Thyroid gland (tissue), 4 donors: ENCODE measurements at places on chromosomes 1 and 21. TPM values are rescaled to one million over a fixed set of nuclear protein-coding genes. Genes with fewer than 3 reads are reported as not detected.

DNA sequence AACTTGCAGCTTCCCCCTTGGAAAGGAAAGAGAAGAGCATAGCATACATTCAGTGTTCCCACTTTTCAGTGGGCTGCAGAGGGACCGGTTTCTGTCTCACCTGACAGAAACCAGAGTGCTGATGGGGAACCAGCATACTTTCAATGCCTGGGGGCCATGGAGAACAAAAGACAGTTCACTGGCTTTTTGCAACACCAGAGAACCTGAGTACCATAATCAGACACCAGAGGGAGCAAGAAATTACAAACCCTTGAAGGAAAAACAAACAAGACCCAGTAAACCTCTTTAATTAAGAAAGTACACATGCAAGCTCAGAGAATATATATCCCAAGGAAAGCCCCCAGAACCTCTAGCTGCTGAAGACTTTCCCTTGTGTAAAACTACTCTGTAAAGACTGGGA, 51.1 kb downstream of the CSMD2 start:
- no peak overlapping the region for H3K4me3 ChIP-seq
- no peak overlapping the region for H3K27ac ChIP-seq
- no peak for DNase-seq
- H3K4me1 ChIP-seq = no peaks in the 10 kb centered on the region

DNA sequence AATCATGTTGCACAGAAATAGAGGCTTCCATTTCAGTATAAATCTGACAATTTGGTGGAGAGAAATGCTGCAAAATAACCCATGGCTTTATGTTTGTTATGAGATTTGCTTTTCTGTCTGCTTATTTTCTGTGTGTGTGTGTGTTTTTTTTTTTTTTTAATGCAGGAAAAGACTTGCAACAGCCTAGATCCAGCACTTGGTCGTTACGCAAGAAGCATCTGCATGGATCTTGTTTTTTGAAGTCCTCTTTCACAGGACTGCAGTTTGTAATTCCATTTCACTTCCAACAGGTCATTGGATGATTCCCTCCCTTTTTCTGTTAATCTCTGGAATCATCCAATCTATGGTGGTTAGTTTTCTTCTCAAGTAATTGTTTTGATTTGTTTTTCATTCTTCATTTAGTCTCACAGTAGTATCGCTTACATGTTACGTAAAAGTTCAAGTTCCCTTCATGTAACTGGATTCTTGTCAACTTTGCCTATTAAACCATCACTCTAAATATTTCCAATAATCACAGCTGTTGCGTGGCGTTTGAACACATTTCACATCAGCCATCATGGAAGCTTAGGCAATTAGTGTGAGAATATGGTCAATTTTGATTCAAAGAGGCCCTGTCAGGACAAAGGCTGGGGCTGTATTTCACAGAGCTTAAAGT, 312.9 kb downstream of the NFIA start:
- H3K4me1 ChIP-seq = peaks cover 16% of the 10 kb centered on the region
- no peak overlapping the region for H3K4me3 ChIP-seq
- DNase-seq = no peak

Gene INAVA
- 0.27 TPM for total RNA-seq

GRCh38 chr1:230393722-230394121, 32.4 kb downstream of the PGBD5 start:
- no peaks in the 10 kb centered on the region for H3K4me1 ChIP-seq
- no peaks in the 10 kb centered on the region for H3K27me3 ChIP-seq
- H3K27ac ChIP-seq = no peak overlapping the region
- H3K4me3 ChIP-seq = no peak overlapping the region
- no peaks in the 10 kb centered on the region for H3K36me3 ChIP-seq

GRCh38 chr1:165688046-165688445, 10.3 kb downstream of the ALDH9A1 start:
- no peaks in the 10 kb centered on the region for H3K36me3 ChIP-seq
- no peak overlapping the region for H3K27ac ChIP-seq
- DNase-seq = peak; percentile 43
- H3K4me3 ChIP-seq = no peak overlapping the region
- H3K27me3 ChIP-seq = no peaks in the 10 kb centered on the region
- peaks cover 13% of the 10 kb centered on the region for H3K4me1 ChIP-seq

DNA sequence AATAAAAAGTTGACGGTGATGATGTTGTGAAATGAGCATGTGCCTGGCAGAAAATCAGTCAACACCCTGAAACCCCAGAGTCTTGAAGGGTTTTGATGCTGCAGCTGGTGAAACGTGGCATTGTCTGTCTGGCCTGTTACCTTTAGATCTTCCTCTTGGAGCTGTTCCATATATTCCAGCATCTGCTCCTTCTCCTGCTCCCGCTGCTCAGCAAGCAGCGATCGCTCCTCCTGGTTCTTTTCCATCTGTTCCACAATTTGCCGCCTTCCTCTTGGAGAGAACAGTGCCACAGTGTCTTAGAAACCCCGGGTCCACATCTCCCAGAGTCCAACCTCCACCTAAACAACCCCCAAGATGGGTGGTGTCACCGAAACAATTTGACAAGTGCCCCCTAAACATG, 15.7 kb downstream of the CFAP45 start:
- no peaks in the 10 kb centered on the region for H3K4me1 ChIP-seq
- no peak overlapping the region for H3K4me3 ChIP-seq
- no peaks in the 10 kb centered on the region for H3K27me3 ChIP-seq
- H3K36me3 ChIP-seq = no peaks in the 10 kb centered on the region

Gene GFI1
- 0.27 TPM for total RNA-seq

GRCh38 chr21:20276954-20277353, 721.3 kb upstream of the NCAM2 start:
- H3K27ac ChIP-seq = no peak overlapping the region
- H3K36me3 ChIP-seq = no peaks in the 10 kb centered on the region
- no peak for DNase-seq
- H3K4me3 ChIP-seq = no peak overlapping the region
- no peaks in the 10 kb centered on the region for H3K27me3 ChIP-seq

DNA sequence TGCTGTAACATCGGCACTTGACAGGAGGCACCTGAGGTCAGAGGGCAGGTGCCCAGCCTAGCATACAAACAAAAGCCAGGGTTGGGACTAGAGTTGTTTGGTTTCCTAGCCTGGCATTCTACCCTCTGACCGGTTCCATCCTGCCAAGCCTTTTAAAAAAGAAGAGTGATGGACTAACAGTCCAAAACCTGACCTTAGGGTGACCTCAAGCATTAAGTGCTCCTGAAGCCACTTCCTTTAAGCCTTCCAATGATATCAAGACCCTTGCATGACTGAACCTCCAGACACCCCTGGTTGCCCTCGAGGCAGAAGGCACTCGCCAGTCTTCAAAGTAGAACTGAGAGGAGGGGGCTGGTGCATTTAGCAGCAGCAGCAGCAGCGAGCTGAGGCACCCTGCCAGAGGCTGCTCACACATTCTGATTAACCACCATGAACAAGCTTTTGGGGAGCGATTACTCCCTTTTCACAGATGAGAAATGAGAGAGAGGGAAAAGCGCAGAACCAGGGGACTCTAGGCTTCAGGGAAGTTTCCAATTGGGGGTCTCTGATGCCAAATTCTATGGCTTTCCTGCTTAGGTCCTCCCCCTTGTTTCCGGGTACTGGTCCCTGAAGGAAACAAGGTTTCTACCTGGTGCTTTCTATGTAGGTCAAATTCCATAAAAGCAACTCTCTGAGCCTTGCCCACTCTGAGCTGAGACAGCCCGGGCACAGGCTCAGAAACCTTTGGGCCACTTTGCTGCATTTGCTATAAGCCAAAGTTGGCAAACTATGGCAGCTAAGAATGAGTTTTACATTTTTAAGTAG, 9.2 kb downstream of the SLC2A1 start:
- no peak overlapping the region for H3K4me3 ChIP-seq

DNA sequence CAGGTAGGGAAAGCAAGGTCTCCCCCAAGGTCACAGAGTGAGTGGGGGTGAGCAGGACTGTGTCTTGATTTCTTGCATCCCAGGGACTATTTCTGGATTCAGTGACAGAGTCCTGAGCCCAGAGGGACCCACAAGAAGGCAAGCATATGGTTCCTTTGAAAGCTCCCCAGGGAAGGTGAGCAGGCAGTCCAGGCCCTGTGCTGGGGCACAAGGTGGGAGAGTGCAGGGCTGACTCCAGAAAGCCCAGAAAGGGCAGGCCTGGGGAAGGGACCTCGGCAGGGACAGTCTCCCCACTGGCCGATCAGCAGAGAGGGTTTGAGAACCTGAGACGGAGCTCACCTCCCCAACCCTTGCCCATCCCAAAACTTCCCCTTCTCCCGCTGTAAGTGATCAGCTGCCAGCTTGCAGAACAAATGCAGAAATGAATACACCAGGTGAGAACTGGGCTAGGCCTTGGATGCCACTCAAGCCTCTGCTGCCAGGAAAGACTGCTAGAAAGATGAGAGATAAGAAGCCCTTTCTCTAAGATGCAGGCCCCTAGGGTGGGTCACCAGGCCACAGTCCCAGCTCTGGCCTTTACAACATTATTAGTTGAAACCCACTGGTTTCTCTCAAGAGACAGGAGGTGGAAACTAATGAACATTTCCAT, 121.0 kb downstream of the GLIS1 start:
- H3K27me3 ChIP-seq = no peaks in the 10 kb centered on the region
- H3K36me3 ChIP-seq = no peaks in the 10 kb centered on the region
- no peak overlapping the region for H3K27ac ChIP-seq
- H3K4me3 ChIP-seq = no peak overlapping the region

- DNase-seq = no peak
- no peak overlapping the region for H3K4me3 ChIP-seq
- no peak overlapping the region for H3K27ac ChIP-seq
- no peaks in the 10 kb centered on the region for H3K27me3 ChIP-seq
- no peaks in the 10 kb centered on the region for H3K4me1 ChIP-seq
- H3K36me3 ChIP-seq = no peaks in the 10 kb centered on the region
These were observed 478.8 kb downstream of the CAMTA1 start for GRCh38 chr1:7264101-7264500.

GRCh38 chr1:230127105-230128054, 60.3 kb downstream of the GALNT2 start:
- no peaks in the 10 kb centered on the region for H3K27me3 ChIP-seq
- H3K4me1 ChIP-seq = peaks cover 49% of the 10 kb centered on the region
- no peak overlapping the region for H3K27ac ChIP-seq

Gene SAMD11
- 7.4 TPM for total RNA-seq

Gene CFHR2
- not detected for total RNA-seq

Gene CCDC27
- not detected for total RNA-seq

- H3K27ac ChIP-seq = no peak overlapping the region
- H3K36me3 ChIP-seq = no peaks in the 10 kb centered on the region
- no peak for DNase-seq
- no peaks in the 10 kb centered on the region for H3K27me3 ChIP-seq
These were observed 84.2 kb upstream of the COL6A1 start for GRCh38 chr21:45897191-45898027.

GRCh38 chr1:205518661-205519540, 14.4 kb downstream of the CDK18 start:
- no peak overlapping the region for H3K4me3 ChIP-seq
- H3K4me1 ChIP-seq = peaks cover 18% of the 10 kb centered on the region
- H3K27me3 ChIP-seq = no peaks in the 10 kb centered on the region

GRCh38 chr1:22319608-22320007, 132.0 kb upstream of the ZBTB40 start:
- H3K4me3 ChIP-seq = no peak overlapping the region
- H3K36me3 ChIP-seq = no peaks in the 10 kb centered on the region
- no peak overlapping the region for H3K27ac ChIP-seq
- no peaks in the 10 kb centered on the region for H3K4me1 ChIP-seq
- H3K27me3 ChIP-seq = no peaks in the 10 kb centered on the region
- no peak for DNase-seq

DNA sequence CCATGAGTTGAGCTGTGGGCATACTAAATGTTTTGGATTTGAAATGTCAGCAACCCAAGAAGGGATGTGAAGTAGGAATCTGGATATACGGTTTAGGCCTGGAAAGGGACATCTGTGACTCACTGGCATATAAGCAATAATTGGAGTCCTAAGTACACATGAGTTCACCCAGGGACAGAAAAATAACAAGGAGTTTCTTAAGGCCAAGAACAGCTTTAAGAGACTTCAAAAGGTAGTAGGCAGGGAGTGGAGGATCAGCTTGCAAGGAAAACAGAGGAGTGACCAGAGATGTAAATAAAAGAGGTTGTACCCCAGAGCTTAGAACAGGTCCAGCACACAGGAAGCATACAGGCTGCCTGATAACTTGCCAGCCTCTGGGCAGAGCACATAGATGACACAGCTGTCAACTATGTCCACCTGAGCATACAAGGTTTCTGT, 28.1 kb downstream of the TMEM50B start:
- H3K27me3 ChIP-seq = no peaks in the 10 kb centered on the region
- peaks cover 21% of the 10 kb centered on the region for H3K4me1 ChIP-seq
- peaks cover 14% of the 10 kb centered on the region for H3K36me3 ChIP-seq
- peak overlapping the region; percentile 12 for H3K27ac ChIP-seq
- peak; percentile 13 for DNase-seq

DNA sequence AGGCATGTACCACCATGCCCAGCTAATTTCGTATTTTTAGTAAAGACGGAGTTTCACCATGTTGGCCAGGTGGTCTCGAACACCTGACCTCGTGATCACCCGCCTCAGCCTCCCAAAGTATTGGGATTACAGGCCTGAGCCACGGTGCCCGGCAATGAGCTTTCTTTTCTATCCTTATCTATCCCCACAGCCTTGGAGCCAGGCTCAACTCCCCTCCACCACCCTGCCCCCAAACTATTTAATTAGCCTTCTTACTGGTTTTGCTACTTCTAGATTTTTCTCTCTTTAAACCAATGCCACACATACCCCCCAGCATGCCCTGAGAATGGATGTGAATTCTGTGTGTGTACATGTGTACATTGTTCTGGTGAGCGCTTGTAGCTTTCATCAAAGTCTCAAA, 5.7 kb upstream of the VANGL2 start:
- no peaks in the 10 kb centered on the region for H3K36me3 ChIP-seq
- H3K27ac ChIP-seq = no peak overlapping the region
- no peak for DNase-seq
- no peaks in the 10 kb centered on the region for H3K27me3 ChIP-seq
- H3K4me1 ChIP-seq = peaks cover under 1% of the 10 kb centered on the region
- H3K4me3 ChIP-seq = no peak overlapping the region

GRCh38 chr1:88228114-88228513, 456.0 kb upstream of the PKN2 start:
- H3K4me3 ChIP-seq = no peak overlapping the region
- H3K36me3 ChIP-seq = no peaks in the 10 kb centered on the region
- no peak overlapping the region for H3K27ac ChIP-seq
- no peaks in the 10 kb centered on the region for H3K4me1 ChIP-seq

Gene SPOCD1
- total RNA-seq = not detected

GRCh38 chr1:229430761-229431283, 3.1 kb downstream of the ACTA1 start:
- H3K27me3 ChIP-seq = peaks cover 31% of the 10 kb centered on the region
- peak; percentile 66 for DNase-seq
- no peak overlapping the region for H3K4me3 ChIP-seq

Gene KCNT2
- total RNA-seq = 3.7 TPM

Gene B3GALT5
- 6.3 TPM for total RNA-seq

DNA sequence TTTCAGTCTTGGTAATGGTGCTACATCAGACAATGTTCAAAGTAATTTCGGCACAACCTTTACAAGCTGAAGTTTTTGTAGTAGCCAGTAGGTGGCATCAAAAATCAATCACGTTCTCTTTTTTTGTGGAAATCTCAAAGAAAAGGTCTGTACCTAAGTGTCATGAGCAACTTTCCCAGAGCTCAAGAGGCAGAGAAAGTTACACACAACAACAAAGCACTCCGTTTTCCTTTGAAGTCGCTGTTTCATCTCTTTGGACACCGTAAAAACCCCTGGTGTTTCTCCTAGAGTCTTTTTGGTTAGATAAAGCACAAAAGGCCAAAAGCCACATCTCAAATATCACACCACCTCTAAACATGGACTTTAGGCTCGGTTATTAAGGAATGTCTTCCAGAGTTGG, 131.6 kb downstream of the LHX8 start:
- H3K4me1 ChIP-seq = no peaks in the 10 kb centered on the region
- no peaks in the 10 kb centered on the region for H3K36me3 ChIP-seq
- no peaks in the 10 kb centered on the region for H3K27me3 ChIP-seq
- no peak overlapping the region for H3K4me3 ChIP-seq
- DNase-seq = no peak

- H3K36me3 ChIP-seq = no peaks in the 10 kb centered on the region
- no peaks in the 10 kb centered on the region for H3K27me3 ChIP-seq
- H3K4me3 ChIP-seq = no peak overlapping the region
These were observed 664.4 kb downstream of the PTPRU start for GRCh38 chr1:29900712-29901111.

Gene IL20
- not detected for total RNA-seq
